ENCODE measurements at places on chromosomes 1 and 21.

DNA sequence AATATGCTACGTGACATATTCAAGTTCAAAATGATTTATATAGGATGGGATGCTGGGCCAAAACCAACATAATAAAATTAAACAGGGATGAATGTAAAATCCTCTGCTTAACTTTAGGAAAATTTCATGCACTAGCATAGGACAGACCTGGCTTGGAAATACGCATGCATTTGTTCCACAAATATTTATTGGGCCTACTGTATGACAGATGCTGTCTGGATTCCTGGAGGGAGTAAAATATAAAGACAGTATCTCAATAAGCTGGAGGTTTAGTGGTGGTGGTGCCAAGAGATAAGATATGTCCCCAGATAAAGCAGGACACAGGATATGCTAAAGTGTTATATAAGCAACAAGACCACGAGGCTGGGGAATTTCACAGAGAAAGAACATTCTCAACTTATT lies 15.1 kb downstream of the RCSD1 start:
- DNase-seq: no peak

DNA sequence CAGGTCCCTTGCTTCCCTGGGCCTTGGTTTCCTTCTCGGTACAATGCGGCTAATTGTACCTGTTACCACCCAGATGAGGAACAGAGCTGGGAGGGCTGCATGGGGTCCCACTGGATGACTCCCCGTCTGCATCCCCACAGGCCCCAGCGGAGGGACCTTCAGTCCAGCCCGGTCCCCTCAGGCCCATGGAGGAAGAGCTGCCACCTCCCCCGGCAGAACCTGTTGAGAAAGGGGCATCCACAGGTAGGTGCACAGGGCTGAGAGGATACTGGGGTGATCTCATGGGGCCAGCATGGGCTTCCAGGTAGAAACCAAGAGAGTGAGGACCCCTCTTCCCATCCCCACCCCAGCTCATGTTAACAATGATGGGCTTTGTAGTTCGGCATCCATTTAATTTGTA lies 9.8 kb downstream of the FBLIM1 start:
- DNase-seq: no peak

DNA sequence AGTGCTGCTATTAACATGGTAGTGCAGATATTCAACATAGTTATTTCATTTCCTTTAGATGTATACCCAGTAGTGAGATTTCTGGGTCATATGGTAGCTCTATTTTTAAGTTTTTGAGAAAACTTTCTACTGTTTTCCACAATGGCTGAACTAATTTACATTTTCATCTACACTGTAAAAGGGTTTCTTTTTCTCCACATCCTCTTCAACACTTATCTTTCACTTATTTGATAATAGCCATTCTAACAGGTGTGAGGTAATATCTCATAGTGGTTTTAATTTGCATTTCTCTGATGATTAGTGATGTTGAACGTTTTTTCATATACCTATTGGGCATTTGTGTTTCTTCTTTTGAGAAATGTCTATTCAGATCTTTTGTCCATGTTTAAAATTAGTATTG lies 149.8 kb downstream of the PDE4B start:
- no peak for DNase-seq

DNA sequence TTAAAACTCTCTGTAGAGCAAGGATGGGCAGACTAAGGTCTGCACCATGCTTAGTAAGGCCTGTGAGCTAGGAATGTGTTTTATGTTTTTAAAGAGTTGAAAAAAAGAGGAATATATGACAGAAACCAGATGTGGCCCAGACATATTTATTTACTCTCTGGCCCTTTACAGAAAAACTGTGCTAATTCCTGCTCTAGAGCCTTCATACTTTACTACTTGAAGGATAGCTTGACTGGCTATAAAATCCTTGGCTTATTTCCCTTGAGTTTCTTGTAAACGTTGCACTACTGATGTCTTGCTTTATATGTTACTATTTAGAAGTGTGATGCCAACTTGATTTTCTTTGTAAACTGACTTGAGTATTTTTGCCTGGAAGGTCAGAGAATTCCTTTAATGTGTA lies 33.5 kb downstream of the CTBS start:
- DNase-seq: no peak

DNA sequence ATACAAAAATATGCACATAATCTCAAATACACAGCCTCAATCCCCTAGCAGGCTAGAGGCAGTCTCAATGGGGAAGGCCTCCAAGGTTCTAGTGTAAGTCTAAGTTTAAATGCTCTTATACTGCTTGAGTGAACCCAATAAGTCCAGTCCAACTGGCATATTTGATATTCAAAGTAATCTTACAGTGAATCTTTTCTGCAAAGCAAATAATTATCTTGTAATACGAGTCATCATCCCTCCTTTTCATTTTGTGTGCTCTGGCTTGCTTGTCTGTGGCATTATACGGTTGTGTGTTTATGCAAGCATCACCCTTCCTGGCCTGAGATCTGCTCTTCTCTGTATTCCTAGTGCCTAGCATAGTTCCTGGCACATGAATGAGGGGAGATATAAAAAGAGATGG lies 166.9 kb upstream of the HMGB4 start:
- DNase-seq: no peak

DNA sequence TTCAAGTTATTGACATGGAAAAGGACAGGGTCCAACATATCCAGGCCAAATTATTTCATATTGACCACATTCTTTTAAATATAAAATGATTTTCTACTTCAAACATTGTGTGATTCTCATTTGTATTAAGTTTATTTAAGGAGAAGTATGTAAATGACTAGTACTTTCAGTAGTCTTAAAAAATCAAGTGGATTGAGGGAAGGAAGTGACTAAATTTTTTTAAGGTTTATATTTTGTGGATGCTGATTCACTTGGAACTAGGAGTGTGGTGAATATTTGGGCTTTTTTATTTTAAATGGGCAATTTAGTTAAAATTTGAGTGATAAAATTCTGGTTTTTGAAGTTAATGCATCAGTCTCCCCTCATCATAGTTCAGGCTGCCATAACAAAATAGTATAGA lies 10.1 kb downstream of the PRRC2C start:
- no peak for DNase-seq

GRCh38 chr1:39524171-39524570 lies 32.7 kb downstream of the BMP8A start:
- DNase-seq: no peak

DNA sequence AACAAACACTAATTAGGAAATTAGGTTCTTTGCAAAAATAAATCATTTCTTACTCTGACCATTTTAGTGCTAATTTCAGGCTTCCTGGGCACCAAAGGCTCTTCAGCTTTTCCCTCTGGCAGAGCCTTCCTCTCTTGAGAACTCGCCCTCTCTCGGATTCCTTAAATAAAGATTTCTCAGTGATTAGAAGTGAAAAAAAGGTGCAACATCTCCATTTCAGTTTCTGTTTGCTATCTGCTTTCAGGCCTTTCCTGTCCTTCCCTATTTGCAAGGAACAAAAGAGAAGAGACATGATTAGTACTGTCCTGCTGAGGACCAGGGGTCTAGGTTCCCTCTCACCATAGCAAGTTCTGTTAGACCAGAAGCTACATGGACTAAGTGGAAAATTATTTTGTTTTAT lies 27.8 kb upstream of the CACYBP start:
- no peak for DNase-seq

DNA sequence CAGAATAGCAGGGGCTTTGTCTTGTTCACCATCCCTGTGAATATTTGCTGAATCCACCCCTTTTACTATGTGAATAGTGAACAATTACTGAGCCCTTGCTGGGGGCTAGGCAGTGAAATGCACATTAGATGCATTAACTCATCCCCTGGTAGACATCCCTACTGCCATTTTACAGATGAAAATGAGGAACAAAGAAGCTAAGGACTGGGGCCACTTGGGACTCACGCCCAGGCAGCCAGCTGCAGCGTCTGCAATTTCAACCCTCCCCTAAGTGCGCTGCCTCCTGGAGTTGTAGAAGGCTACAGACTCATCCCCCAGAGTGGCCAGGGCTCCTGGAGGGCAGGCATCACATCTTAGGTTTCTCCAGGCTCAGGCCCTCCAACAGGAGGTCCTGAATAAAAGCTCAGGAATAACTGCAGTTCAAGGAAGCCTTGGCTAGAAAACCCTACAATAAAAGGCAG lies 31.6 kb downstream of the CAPZB start:
- no peak for DNase-seq

GRCh38 chr1:218804014-218804785 lies 369.5 kb upstream of the LYPLAL1 start:
- no peak for DNase-seq

DNA sequence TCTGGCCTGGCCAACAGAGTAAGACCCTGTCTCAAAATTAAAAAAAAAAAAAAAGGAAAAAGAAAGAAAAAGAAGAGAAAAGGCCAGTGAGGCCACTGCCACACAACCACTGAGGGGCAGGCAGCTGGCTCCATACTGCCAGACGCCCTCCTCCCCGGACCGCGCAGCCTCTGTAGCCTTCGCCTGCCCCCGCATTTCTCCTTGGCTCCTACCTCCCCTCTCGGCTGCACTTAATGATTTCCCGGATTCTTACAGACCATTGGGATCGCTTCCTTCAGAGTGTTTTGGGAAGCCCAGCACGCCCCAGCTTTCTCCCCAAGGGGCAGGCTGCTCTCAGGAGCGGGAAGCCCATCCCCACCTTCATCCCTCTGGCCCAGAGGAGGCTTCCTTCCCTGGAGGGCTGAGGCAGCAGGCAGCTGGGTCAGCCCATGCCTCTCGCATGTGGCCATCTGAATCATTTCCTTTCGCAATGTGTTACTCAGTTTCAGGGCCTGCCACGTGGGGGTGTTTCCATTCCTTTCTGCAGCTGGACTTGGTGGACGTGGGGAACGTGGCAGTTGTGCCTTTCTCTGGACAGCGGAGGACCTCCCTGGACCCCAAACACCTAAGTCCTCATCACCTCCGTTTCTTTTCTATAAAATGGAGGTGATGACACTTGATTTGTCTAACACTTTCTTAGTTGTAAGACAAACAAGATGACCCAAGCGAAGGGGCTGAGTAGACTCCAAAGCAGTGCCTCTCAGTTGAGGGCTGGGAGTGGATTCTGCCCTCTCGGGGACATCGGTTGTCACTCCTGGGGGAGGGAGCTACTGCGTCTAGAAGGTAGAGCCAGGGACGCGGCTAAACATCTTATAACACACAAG lies 2.3 kb downstream of the SLC2A5 start:
- no peak for DNase-seq

GRCh38 chr1:3127738-3128137 lies 58.7 kb downstream of the PRDM16 start:
- no peak for DNase-seq

DNA sequence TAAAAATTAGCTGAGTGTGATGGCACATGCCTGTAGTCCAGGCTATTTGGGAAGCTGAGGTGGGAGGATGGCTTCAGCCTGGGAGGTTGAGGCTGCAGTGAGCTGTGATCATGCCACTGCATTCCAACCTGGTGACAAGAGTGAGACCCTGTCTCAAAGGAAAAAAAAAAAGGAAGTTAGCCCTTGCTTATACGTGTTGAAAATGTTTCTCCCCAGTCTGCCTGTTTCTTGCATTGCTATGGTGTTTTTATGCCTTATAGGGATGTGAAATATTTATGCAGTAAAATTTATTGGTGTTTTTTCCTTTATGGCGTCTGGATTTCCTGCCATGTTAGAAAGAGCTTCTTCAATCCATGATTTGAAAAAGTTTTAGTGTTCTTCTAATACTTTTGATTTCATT lies 3.6 kb upstream of the RERE start:
- no peak for DNase-seq

- DNase-seq: no peak
Measured at GRCh38 chr1:184503221-184503749, 116.5 kb downstream of the C1orf21 start.

DNA sequence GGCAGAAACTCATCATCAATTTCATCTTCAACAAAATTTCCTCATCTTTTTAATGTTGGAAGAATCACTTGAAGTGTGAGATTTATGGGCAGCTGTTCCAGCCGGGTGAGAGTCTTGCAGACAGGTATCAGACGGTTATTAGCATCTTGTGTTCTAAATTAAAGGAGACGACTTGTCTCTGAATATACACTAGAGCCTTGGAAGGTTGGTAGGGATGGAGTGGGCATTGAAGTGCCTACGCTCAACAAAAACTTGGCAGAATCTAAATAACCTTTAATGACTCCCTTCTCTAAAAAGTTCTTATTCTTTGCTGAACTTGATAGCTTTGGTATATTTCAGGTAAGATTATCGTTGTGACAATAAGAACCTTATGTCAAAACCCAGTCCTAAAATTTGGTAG lies 111.5 kb upstream of the MAGI3 start:
- DNase-seq: no peak

DNA sequence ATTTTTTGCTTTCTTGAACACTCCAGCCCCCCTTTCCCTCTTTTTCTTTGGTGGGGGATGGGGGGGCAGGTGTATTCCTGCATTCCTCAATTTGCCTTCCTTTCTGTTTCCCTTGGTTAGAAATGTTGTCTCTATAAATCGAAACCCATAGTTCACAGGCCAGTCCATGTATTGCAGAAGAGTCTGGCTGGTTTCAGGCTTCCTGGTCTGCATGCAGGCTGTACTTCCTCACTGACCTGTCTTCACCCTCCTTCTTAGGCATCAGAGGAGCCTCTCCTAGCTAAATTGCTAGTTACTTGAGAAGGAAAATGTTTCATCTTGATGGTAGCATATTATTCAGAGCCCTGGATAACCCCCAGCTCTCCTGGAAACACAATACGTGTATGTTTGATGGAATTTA lies 140.0 kb downstream of the SPATA46 start:
- DNase-seq: no peak

DNA sequence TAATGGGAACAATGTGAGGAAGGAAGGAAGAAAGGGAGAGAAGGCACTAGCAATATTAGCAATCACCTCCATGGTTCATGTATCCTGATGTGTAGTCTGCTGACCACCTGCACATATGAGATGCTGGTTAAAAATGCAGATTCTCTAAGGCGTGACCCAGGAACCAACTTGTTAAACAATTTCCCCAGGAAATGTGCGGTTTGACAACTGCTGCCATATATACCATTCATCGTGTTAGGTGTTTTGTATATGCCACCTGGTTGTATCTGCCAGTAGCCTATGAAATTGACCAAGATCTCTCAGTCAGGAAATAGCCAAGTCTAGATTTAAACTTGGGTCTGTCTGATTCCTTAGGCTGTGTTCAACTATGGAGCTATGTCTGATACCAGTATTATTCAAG lies 4.1 kb downstream of the SEMA4A start:
- DNase-seq: no peak

- DNase-seq: no peak
Measured at GRCh38 chr1:155813672-155814071, 43.3 kb downstream of the GON4L start.

GRCh38 chr1:203059485-203059884 lies 26.3 kb downstream of the MYOG start:
- no peak for DNase-seq

DNA sequence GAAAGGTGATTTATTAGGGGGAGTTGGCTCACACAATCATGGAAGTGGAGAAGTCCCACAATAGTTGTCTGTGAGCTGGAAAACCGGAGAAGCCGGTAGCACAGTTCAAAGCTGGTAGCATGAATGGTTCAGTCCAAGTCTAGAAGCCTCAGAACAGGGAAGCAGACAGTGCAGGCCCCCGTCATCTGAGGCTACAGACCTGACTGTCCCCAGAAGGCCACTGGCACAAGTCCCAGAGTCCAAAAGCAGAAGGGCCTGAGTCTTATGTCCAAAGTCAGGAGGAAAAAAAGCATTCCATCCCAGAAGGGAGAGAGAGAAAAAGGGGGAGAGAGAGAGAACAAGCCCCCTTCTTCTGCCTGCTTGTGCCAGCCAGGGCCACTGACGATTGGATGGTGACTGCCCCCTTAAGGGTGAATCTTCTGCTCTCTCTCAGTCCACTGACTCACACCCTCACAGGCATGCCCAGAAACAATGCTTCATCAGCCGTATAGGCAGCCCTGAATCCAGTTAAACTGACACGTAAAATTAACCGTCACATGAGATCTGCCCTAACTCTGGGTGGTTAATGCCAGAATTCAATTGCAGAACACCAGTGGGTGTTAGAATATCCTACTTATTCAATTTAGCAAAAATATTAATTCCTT lies 49.3 kb upstream of the POU2F1 start:
- DNase-seq: no peak
